ENCODE measurements at places on chromosomes 7 and 10. TPM values are rescaled to one million over a fixed set of nuclear protein-coding genes. Genes with fewer than 3 reads are reported as not detected.
A peak's percentile ranks its signal among the peaks of the same experiment; 100 is the strongest.

DNA sequence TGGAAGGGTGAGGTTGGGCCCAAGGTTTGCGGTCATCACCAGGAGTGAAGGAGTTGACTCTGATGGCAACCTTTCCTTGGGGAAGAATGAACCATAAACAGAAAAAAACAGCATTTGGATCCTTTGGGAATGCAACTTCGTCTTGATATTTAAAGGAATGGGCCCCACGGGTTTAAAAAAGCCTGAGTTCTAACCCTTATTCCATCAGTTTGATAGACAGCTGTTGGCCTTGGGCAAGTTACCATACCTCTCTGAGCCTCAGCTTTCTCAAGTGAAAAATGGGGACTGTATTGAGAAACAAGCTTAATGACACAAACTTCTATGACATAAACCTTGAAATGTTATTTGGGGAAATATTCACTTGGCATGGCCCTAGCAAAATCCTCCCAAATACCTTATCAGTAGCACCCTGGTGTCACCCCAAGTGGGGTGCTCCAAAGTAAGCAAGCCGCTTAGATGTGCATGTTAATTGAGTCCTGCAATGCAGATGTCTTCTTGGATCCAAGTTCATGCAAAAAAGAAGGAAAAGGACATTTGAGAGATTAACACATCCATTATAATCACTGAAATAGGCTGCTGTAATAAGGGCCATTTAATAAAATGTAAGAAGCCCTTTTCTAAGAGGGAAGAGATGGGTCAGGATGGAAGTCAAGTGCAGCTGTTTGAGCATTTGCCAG, 13.8 kb downstream of the MXI1 start:
- peak overlapping the region; percentile 82 for H3K27ac ChIP-seq
- H3K4me1 ChIP-seq, result peaks cover 42% of the 10 kb centered on the region
- H3K36me3 ChIP-seq, result no peaks in the 10 kb centered on the region
- DNase-seq, result no peak

DNA sequence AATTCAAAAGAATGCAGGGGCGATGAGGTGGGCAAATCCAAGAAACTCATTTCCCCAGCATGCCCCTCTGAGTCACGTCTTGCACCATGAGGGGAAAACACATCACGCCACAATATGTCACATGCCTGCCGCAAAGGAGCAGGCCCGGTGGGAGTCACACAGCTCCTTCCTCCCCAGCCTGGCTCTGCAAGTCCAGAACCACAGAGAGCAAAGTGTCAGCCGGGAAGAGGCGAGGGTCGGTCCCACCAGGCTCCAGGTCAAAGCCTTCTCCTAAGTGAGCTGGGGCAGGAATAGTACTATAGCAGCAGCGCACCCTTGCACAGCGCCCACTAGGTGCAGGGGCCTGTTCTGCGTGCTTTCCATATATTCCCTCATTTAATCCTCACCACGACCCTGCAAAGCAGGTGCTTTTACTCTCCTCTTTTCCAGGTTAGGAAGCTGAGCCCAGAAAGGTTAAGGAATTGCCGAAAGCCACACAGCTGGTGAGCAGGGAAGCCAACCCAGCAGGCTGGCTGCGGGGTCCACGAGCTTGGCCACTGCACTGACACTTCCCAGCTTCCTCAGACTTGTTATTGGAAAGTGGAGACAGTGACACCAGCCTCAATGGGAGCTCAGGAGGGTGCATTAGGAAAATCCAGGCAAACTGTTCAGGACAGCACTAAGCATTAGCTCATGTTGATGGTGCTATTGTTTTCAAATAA, 94.0 kb upstream of the ZMIZ1 start:
- H3K27me3 ChIP-seq, result peaks cover 9% of the 10 kb centered on the region
- no peaks in the 10 kb centered on the region for H3K36me3 ChIP-seq
- DNase-seq, result no peak
- peak overlapping the region; percentile 88 for H3K4me3 ChIP-seq
- H3K27ac ChIP-seq, result peak overlapping the region; percentile 94

TET1 gene
- total RNA-seq, result 29.0 TPM

GLI3 gene
- 58.0 TPM for total RNA-seq

TIAL1 gene
- total RNA-seq, result 153 TPM

AOC1 gene
- 21.4 TPM for total RNA-seq

TBATA gene
- total RNA-seq, result not detected
